ENCODE measurements at places on chromosomes 2 and 18.

DNA sequence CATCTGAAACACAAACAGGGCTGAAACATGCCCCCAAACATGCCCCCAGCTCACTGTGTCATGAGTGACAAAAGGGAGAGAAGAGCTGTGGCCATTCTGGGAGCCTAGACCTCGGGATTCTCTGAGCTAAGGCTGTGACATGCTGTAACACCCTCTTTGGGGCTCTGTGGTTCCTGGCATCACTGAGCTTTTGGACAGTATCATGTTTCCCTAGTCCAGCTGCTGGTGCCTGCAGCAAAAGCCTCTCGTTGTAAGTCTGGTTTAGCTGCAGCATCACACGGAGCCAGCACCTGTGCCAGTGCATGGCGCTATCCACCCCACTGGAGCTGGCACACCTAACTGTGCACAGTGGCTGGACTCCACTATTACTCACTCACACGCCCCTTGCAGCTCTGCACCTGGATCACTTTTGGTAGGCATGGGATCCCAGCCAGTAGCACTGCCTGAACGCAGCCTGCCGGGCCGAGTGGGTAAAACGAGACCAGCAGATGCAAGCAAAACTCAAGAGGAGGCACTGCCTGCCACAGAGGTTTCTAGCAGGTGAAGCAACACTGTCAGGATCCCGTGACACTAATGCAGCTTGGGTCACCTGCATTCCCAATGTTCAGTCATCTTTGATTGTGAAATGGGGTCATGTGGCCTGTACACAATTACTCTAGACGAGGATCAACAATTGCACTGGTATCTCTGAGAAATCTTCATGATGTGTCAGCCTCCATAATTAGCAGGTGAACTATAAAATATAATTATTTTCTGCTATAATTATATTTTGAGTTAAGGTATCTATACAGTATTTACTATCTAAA, 547.2 kb downstream of the ZNF804A start:
- DNase-seq = no peak

GRCh38 chr18:40168026-40168425, 1787.0 kb upstream of the PIK3C3 start:
- no peak for DNase-seq

GRCh38 chr2:96924775-96925747, 55.2 kb upstream of the SEMA4C start:
- DNase-seq = no peak

DNA sequence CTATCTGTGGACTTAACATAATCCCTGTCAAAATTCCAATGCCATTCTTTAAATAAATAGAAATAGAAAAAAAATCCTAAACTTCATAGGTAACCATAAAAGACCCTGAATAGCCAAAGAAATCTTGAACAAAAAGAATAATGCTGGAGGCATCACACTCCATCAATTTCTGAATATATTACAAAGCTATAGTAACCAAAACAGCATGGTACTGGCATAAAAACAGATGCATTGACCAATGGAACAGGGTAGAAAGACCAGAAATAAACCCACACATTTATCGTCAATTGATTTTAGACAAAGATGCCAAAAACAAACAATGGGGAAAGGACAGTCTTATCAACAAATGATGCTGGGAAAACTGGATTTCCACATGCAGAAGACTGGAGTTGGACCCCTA, 205.7 kb downstream of the VAPA start:
- DNase-seq = no peak

DNA sequence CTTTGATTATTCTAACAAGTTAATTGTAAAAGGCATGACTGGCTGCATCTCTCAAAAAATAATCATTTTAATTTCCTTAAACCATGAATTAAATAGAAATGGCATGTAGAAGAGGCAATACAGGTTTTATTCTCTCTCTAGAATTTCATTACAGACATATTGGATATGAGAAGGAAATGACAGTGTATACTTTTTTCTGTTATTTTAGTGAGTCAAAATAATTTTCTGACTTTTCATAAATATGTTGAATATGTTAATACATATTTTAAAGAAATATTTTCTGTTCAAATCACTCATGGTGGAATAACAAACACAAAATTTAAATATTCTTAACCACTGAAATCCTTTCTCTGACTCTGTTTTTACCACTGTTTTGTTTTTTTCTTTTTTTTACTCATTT, 510.4 kb downstream of the LRP1B start:
- no peak for DNase-seq

DNA sequence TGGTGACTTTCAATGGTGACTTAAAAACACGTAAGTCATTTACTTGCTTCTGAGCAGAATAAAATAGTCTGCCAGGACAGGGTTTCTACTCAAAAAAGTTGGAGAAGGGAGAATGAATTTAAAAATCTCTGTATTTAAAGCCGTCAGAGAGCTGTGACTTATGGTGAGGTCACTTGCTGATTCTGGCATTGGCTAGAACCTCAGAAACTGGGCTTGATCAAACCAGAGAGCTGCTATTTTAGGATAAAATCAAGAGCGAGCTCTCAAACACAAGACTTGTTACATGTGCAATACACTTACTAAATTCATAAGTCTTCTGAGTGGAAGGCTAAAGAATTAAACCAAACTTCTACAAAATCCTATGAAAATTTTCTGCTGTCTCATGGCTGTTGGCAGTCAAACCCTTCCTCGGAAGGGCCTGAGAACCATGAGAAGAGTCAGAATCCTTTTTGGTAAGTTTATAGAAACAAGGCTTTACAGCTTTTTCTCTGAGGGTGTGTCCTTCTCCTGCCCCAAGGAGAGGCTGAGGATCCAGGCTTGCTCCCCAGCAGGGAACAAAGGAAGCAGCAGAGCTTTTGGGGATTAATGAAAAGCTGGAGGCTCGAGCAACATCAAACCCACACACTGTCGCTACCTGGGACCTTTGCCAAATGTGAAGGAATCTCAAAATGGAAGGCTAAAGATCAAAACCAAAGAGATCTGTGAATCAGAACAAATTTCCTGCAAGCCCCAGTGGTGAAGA, 816.4 kb downstream of the SOCS6 start:
- DNase-seq = no peak

GRCh38 chr2:127413782-127414637, 4.2 kb upstream of the PROC start:
- no peak for DNase-seq

- no peak for DNase-seq
Measured at GRCh38 chr2:163778045-163778781, 42.4 kb upstream of the FIGN start.

GRCh38 chr2:51960841-51961335, 929.0 kb upstream of the NRXN1 start:
- no peak for DNase-seq

All from stimulated activated CD8-positive, alpha-beta memory T cell treated with anti-CD3 and anti-CD28 coated beads, Interleukin-7, amount 100 ng/mL, for 1 hour (primary cell).